WTC11 (cell line): ENCODE measurements at places on chromosomes 4 and X.

DNA sequence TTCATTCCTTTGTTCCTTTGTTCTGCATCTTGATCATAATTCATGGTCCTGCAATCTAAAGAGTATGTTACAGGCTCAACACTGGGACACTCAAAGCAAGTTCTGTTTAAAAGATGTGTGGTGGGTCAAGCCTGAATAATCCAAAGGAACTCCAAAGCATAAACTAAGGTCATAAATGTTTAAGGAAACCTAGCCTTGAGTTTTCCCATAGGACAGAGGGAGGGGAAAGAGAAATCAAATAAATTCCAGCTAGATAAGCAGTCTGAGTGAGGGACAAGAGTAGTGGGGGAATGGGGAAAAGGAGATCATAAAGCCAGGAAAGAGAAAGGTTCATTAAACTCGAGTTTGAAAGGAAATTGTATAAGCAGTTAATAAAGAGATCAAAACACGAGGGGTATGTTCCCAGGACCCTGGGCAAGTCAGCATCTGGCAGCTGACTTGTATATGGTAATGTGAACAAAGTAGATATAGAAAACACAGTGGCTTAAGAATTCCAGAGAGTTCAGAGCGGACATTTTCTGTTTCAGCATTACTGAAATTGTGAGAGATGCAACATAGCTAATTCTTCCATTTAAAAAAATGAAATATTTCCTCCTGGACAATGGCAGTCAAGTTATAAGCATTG, 125.8 kb upstream of the EDNRA start:
- DNase-seq, result no peak

GRCh38 chr4:41257257-41257901, 651 bp downstream of the UCHL1 start:
- DNase-seq, result peak; percentile 55

- DNase-seq, result no peak
These were observed 30.2 kb upstream of the GRIA3 start for GRCh38 chrX:123153846-123154335.

DNA sequence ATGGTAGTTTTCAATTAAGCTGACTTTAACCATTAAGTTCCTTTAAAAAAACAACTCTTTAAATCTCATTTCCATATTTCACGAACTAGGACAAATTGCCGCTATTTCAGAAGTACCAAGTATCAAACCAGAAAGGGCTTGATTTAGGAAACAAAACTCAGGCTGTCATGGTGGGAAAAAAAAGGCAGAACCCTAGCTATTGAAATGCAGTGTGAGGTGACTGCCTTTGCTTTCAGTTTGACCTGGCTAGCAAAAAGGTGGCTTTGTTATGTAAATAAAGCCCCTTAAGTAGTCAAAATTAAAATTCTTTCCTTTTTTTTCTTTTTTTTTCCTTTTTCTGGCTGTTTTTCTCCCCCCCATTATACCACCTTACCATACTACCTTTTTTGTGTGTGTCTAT, 40.6 kb upstream of the CYP2U1 start:
- no peak for DNase-seq
